ENCODE measurements at places on chromosomes 7 and 10. TPM values are rescaled to one million over a fixed set of nuclear protein-coding genes. Genes with fewer than 3 reads are reported as not detected.
A peak's percentile ranks its signal among the peaks of the same experiment; 100 is the strongest.

GRCh38 chr10:32377458-32378259 lies 30.7 kb upstream of the EPC1 start:
- peak; percentile 58 for DNase-seq

DNA sequence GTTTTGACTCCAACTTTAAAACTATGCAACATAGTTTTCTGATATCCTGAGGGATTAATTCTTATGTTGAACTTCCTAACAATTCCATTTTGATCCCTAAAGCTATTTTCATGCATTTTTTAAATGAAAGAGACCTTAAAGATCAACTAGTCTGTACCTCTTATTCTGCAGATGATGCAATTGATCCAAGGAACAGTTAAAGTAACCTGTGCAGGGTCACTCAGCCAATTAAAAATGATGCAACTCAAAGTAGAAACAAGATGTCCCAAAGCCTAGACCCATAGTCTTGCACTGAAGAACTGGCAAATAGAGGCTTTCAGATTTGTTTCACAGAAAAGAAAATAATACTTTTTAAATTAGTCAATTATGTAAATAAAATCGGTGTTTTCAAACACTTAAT lies 86.3 kb downstream of the IMMP2L start:
- no peak for DNase-seq

GRCh38 chr7:88759230-88760135 lies at the start of gene ZNF804B:
ZNF804B (plus strand) TSS chr7:88759700; CDS start chr7:88759977, 277 bp downstream.
- no peak for DNase-seq

Gene SLC26A3
- polyA plus RNA-seq, result not detected

Gene SEC61A2
- 2.2 TPM for polyA plus RNA-seq
